ENCODE measurements at places on chromosomes 16 and 17.
A peak's percentile ranks its signal among the peaks of the same experiment; 100 is the strongest.

DNA sequence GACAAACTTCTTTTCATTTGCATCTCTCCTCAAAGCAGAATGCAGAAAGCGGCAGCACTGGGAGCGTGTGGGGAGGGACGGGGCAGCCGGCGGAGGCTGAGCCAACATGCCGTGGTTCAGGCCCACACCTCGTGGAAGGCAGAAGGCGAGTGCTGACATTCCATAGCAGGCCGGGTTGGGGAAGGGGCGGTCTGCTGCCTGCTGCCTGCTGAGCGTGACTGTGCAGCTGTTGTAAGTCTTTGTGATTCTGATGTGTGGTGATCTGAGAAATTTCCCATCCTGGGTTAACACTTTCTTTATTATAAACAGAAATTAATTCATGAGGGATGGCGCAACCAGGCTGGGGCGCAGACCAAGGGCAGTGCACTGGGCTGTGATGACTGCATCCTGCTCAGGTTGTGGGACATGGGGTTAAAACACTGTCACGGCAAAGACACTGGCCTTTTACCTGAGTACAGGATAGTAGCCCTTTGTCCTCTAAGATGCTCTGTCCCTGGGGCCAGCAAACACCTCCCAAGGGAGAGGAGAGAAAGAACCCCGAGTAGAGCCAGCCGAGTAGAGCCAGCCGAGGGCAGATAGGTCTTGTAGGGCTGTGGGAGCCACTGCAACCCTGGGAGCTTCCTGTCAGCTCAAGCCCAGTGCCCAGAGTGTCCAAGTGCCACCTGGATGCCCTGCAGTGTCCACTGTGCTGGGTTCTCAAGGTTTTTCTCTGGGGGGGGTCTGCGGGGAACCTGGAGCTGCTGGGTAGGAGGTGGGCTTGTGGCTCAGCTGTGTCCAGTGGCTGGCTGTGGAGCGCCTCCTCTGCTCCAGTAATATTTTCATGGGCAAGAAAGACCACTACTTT lies 8.8 kb upstream of the DNASE1 start:
- no peak for DNase-seq

DNA sequence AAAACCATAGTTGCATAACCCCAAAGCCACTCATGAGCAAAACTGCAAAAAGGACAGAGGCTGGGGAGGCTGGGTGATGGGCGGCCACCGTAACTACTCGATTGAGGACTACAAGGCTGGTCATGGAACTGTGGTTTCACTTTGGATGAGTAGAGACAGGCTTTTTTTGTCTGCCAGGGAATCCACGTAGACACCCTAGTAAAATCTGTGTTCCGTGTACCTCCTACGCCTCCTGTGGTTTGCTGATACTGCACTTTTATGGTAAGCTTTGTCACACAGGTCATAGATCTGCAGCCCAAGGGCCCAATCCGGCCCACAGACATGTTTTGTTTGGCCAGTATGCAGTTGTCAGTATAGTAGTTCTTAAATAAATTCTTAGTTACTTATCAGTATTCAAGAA lies 2.2 kb upstream of the TLCD3B start:
- DNase-seq: no peak

DNA sequence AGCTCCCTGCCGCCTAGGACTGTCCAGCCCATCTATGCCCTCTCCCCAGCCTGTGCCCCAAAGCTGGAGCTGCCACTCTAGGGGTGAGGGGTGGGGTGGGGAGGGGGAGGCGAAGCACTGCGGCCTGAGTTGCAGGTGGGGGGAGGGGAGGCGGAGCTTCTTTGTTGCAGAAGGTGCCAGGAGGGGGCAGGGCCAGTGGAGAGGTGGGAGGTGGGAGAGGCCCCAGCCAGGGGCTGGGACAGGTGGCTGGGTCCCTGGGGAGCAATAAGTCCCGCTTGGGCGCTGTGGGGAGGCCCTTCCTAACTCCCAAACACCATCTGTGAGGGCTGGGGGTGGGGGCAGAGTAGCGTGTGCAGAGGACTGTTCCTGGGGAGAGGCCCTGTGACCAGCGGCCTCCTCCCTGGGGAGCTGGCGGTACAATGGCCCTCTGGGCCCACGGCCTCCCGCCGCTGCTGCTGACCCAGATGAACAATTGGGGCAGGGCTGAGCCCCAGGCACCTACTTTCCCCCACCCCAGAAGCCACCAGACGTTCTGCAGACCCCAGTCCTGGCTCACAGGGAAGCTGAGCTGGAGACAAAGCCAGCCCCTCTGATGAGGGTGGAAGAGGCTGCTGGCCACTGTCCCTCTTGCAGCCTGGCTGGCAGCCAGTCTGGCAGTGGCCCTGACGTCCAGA lies 2.2 kb upstream of the NTN3 start:
- DNase-seq: no peak

DNA sequence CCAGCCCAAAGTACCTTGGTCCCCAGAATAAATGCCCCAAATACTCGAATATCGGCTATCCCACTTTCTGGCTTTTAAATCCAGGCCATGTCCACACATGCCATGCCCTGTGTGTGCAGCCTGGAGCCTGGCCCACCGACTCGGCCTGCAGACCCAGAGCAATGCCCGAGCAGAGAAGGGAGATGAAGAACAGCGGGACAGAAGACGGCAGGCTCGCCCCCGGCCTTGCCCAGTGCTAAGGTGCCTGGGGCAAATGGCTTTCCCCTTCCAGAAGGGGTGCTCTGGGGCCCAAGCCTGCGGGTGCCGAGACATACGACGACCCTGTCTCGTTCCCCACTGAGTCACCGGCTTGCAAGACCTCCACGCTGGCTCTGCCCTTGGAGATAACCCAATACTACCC lies 8.0 kb downstream of the CLUH start:
- no peak for DNase-seq

GRCh38 chr16:24986512-24987303 lies 28.5 kb downstream of the ARHGAP17 start:
- DNase-seq: peak; percentile 21

DNA sequence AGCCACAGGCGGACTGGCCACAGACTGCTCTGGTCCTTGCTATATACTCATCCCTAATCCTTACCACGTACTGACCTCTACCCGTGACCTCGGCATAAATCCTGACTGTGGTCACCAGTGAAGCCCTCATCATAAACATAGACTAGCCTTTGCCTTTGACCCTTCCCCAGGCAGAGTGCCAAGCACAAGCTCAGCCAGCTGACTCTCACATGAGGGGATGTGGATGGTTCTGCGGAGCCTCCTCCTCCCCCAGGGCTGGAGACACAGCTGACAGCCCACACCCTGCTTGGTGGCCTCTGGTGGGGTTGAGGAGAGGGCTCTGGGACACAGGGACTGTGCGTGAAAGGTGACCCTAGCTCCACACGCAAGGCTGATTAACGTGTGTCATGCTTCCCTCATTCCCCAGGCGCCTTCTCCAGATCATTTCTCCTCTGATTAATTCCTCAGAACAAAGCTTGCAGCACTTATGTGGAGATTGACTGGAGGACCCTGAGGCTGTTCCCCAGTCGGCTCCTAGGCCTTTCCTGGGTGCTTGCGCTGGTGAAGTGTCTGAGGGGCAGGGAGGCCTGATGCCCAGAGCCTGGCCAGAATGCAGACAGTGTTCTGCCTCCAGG lies 241.5 kb upstream of the NLRP1 start:
- DNase-seq: no peak

GRCh38 chr17:39171933-39172332 lies 6.0 kb upstream of the ARL5C start:
- no peak for DNase-seq

GRCh38 chr16:11915114-11915643 lies 577 bp downstream of the GSPT1 start:
- peak; percentile 35 for DNase-seq

GRCh38 chr16:894841-895240 lies 75.9 kb downstream of the LMF1 start:
- DNase-seq: no peak

- no peak for DNase-seq
Measured at GRCh38 chr16:54342966-54343365, 56.4 kb upstream of the IRX3 start.
